ENCODE measurements at places on chromosomes 2 and 18. TPM values are rescaled to one million over a fixed set of nuclear protein-coding genes. Genes with fewer than 3 reads are reported as not detected.

GRCh38 chr2:11160731-11161455, 5.6 kb downstream of the SLC66A3 start:
- DNase-seq, result no peak

DNA sequence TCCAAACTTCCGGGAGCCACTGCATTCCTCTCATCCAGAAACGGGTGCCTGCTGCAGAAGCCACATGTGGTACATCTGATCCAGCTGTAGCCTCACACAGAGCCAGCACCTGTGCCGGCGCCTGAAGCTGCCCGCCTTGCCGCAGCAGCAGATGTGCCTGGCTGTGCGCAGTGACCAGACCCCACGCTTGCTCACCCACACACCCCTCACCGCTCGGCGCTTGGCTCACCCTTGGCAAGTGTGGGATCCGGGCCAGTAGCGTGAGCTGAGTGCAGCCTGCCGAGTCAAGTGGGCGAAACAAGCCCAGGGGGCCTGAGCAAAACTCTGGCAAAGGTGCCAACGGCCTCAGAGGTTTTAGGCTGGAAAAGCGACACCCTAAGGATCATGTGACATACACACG, 220.1 kb upstream of the TMEFF2 start:
- no peak for DNase-seq

The TRIM43 gene
- not detected for total RNA-seq

The MLPH gene
- total RNA-seq, result 7.3 TPM

DNA sequence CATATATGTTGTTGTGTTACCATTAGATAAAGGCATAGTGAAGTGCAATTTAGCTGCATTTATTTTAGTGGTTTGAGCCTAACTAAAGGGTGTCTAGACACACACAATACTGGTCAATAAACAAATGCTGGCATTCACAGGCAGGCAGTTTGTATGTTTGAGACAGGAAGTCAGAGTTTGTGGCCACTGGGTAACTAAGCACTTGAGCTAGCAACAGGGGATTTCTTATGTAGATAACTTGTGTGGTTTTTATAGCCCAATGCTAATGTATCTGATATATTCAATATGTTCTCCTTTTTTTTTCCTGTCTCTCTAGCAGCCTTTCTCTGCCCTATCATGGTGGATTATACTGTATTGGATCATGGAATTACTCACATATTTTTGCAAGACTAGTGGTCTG, 38.1 kb downstream of the LRRTM4 start:
- no peak for DNase-seq

DNA sequence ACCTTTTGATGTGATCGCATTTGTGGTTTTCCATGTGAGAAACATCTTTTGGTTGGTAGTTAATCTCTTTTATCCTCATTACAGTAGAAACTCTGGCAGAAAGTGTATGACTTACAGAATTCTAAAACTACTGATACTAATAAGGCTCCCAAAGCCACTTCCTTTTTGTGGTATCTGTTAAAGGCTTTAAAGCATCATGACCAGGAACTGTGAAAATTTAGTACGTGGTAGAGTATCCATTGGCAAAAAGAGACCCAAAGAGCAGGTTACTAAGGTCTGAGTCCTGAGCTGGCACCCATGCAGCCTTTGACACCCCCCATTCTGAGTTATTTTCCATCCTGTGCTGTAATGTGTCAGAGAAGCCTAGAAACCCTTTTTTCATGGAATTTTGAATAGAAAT, 94.5 kb downstream of the DPP4 start:
- DNase-seq, result no peak

DNA sequence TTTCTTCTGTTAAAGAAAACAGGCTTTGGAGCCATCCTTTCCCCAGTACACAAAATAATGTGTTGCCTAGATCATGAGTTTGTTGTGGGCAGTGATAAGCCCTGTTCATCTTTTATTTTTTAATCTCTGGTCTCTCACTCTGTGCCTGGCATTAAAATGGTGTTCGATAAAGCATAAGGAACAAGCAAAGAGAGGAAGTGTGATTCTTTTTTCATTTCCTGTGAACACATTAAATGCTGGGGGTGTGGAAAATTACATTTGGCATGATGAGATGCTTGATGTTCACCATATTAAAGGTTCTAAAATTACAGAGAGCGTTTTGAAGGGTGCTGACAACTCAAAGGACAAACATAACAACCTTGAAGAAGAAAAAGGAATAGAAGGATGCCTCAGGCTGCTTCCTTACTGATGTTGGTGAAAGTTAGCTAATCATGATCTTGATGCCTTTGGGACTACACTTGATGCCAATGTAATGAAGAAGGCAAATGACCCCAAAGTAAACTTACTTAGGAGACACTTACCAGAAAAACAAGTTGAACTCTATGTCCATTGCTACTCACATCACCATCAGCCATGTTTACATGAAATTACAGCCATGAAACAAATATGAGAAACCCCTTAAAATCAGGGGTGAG, 33.0 kb downstream of the TMEFF2 start:
- no peak for DNase-seq

DNA sequence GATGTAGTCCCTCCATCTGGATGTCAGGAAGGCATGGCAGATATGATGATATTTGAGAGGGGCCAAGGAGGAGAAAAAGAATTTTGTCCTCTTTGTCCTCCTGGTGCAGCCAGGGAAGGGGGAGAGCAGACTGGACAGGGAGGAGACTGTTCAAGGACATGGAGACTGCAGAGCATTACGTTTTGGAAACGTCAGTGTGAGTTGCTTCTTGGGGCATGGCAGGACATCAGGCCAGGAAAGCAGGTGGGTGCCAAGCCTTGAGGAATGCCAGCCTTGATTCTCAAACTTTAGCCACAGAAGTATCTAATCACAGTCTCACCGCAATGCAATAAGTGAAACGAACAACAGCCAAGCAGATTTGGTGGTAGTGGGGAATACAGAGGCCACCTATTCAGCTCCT, 66.2 kb downstream of the BMP10 start:
- no peak for DNase-seq

The CLEC4F gene
- total RNA-seq, result 0.48 TPM

GRCh38 chr2:235381261-235381912, 112.5 kb upstream of the AGAP1 start:
- DNase-seq, result no peak

DNA sequence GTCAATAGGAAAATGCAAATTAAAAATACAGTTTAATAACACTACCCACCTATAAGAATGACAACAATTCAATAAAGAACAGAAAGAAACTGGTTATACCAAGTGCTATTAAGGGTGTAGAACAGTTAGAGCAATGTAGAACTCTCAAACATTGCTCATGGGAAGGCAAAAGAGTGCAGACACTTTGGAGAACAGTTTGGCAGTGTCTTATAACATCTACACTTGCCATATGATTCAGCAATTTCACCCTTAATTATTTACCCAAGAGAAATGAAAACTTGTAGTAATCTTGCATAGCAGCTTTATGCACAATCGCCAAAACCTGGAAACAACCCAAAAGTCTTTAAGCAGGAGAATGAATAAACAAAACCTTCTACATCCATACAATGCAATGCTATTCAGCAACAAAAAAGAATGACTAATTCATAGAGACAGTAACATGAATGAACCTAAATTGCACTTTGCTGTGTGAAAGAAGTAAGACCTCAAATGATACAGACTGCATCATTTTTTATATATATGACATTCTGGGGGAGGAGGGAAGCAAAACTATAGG, 455.2 kb downstream of the THSD7B start:
- DNase-seq, result no peak

The C2orf92 gene
- 5.9 TPM for total RNA-seq

DNA sequence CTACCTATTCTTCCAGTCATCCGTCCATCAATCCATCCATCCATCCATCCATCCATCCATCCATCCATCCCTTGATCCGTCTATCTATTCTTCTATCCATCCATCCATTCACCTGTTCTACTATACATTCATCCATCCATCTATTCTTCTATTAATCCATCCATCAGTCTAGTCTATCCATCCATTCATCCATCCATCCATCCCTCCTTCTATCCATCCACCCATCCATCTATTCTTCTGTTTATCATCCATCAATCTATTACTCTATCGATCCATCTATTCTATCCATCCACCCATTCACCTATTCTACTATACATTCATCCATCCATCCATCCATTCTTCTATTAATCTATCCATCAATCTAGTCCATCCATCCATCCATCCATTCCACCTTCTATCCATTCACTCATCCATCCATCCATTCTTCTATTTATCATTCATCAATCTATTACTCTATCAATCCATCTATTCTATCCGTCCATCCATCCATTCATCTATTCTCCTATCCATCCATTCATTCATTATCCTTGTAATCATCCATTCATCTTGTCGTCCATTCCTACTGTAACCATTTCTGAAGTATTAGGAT, 110.4 kb upstream of the ZNF516 start:
- no peak for DNase-seq

DNA sequence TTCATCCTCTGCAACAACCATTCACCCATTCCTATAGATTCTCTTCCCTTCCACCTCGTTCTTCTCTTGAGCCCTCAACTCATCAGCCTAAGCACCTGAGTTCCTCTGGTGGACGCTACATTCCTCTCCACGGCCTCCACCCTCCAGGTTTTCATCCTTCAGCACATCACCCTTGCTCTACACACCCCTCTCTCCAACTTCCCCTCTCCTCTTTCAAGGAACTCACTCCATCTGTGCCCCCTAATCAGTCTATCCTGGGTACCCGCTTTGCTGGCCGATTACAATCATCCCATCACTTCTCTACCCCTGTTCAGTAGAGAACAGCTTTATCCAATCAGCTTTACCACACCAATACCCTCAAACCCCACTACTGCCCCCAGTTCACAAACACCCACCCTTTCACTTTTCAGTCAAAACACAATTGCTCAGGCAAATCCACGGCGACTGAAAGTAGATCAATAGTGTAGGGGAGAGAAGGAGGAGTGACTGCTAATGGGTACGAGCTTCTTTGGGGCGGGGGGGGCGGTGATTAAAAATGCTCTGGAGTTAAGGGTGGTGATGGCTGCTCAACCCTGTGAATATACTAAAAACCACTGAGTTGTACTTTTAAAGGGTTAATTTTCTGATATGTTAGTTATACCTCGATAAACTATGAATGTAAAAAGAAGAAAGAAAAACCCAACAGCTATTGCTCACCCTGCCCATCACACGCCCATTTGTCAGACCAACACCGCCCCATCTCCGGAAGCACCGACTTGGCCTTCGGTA, 857 bp downstream of the DYM start:
- DNase-seq, result no peak

GRCh38 chr2:59012234-59012633, 771.1 kb upstream of the FANCL start:
- DNase-seq, result no peak

The ARMC9 gene
- 11.8 TPM for total RNA-seq

DNA sequence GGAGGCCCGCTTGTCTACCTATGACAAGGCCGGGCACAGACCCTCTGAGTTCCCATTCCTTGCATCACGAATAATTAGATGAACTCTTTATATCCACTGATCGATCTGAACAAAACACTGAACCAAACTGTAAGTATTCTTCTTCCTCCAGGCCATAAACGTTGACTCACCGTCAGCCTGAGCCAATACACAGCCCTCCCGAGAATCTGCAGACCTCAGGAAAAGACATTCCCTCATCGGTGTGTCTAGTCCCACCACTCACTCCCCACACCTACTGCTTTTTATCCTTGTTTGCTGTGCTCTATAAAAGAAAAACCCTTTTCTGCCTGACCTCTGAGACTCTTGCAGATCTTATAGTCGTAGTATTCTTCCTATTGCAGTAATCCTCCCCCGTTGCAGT, 41.0 kb downstream of the TMEM87B start:
- no peak for DNase-seq

GRCh38 chr2:179764710-179765109, 96.7 kb downstream of the ZNF385B start:
- no peak for DNase-seq

DNA sequence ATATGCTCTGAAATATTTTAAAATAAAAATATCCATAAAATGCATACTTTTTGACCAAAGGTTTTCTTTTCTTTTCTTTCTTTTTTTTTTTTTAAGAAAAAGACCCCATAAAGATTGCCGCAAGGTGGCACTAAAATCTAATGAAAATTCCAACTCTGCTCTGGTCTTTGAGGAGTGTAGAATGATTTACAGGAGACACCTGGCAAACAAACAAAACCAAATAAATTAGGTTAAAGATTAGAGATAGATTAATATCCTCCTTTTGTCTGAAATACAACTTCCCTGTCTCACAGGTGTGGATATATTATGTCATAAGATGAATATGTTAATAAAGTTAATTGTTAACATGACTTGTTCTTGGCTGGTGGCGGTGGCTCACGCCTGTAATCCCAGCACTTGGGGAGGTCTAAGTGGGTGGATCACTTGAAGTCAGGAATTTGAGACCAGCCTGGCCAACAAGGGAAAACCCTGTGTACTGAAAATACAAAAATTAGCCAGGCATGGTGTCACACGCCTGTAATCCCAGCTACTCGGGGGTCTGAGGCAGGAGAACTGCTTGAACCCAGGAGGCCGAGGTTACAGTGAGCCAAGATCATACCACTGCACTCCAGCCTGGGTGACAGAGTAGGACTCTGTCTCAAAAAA, 3.5 kb upstream of the RHOB start:
- peak; percentile 60 for DNase-seq

GRCh38 chr18:8948011-8948410, 154.5 kb upstream of the NDUFV2 start:
- DNase-seq, result no peak

- DNase-seq, result no peak
Observed at GRCh38 chr2:168345601-168346000, 98.2 kb upstream of the STK39 start.

GRCh38 chr2:241724975-241725870, 9.2 kb upstream of the D2HGDH start:
- no peak for DNase-seq

The LRRC30 gene
- total RNA-seq, result not detected

The POTEC gene
- total RNA-seq, result not detected

The PLEK gene
- 30.0 TPM for total RNA-seq

- no peak for DNase-seq
Observed at GRCh38 chr18:3401669-3402620, 48.0 kb upstream of the TGIF1 start.

- DNase-seq, result no peak
Observed at GRCh38 chr18:13540477-13541182, 185.7 kb downstream of the FAM210A start.

GRCh38 chr2:122273785-122274419, 518.5 kb downstream of the TSN start:
- DNase-seq, result no peak

DNA sequence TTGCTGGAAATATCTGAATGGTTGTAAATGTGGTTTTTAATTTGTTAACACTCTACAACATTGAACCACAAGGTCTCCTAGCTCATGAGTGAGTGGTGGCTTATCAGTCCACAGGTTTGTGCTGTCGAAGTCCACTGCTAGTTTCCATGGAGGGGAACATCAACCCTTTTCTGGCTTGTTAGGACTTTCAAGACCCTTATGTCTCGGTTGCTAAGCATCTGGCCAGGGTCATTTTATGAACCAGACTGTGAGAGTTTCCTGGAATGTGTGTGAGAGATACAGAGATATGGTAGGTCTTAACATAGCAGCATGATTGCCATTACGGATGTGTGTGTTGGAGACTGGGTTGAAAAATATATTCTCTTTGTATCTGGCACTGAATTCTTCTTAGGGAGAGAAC, 36.9 kb downstream of the KCNE4 start:
- DNase-seq, result no peak

GRCh38 chr2:108449410-108450130, 564 bp downstream of the GCC2 start:
- no peak for DNase-seq

All from mesenteric fat pad (tissue), 1 donor.